ENCODE measurements at places on chromosomes 2 and 18.

- no peak for DNase-seq
Observed at GRCh38 chr18:904218-905090, at the start of gene ADCYAP1. Gene ADCYAP1, plus strand, starts transcription at chr18:904871. Its CDS starts 516 bp downstream, at chr18:905387.

DNA sequence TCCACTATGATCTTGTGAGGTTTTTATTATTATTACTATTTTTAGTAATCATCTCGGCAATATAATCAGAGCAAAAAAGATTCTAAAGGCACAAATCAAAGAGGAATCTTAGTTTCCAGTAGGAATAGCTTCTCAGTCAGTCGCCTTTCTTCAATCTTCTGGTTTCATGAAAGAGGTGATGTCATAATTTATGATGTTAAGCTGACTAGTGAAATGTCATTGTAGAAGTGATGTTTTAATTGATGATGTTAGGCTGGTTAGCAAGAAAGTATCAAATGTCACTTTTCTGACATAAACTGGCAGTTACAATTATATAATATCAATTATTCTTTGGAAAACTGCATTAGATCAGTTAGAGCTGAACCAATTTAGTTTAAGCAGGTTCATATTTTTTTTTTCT lies 476.7 kb upstream of the ETAA1 start:
- DNase-seq: no peak

- no peak for DNase-seq
Observed at GRCh38 chr2:234945339-234945873, 6.4 kb upstream of the SH3BP4 start.

DNA sequence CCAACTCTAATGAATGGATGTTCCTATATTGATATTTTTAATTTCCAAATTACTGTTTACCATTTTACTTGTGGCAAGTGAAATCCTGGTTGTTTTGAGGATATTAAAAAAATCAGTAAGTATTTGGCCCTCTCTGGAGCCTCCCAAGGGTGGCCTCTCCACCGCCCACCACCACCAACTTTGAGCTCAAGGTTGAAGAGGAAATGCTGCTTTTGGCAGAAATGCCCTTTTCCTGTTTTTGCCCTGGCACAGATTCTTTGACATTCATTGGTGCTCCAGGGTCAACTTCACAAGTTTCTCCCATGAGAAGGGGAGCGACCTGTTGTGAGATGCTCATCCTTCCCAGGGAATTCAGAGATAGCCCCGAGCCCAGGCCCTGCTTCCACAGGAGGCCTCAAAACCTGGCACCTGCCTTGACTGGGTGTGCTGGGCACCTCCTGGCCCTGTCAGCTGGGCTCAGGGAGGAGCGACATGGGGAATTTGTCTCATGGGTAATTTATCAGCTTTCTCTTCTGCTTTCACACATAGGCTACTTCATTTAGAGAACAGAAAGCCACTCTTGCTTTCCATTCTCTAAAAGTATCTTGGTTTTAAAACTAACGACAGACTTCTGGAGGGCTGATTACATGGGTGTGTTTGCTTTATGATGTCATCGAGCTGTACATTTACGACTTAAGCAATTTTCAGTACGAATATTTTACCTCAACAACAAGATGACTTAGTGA lies 6.9 kb downstream of the CD8A start:
- DNase-seq: no peak

DNA sequence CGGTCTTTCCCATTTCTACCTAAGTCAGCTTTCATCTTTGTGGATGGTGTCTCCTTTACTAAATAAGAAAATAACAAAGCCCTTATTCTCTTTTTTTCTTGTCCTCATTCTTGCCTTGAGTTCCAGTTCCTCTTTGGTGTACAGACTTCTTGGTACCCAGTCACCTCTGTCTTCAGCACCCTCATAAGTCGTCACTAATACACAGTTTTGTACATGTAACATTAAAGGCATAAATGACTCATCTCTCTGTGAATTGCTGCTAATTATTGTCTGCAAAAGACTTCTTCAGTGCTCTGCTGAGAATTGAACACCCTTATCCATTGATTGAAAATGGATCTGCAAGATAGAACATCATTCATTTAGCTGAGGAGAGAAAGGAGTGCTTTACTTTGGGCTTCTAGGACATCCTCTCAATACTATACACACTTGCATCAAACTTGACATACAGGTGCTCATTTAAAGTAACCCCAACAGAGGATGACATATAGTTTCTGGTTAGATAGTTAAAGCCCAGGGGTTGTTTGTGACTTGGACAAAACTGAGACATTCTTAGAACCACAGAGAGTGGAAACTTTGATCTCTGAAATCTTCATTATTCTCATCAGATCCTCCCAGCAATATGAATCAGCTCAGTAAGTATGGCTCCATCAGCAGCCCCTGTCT lies 97.0 kb downstream of the XRCC5 start:
- DNase-seq: no peak

DNA sequence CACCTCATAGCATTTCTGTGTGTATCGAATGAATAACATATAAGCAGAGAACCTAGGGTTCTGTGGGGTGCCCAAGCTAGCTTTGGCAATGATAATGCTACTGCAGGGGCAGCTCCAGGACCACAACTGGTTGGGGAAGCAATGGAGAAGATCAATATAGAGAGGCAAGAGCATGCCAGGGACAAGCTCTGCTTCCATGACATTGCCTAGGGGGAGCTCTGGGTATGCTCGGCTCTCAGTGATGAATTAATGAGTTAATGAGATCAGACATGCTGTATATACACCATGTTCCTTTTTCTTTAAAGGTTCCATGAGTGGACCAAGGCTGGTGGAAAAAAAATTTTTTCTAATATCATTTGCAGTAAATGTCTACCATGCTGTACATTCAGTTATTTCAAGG lies 618.4 kb downstream of the BCL11A start:
- DNase-seq: no peak

Data from NCI-H1436 treated with DMSO at 0.1 percent for 48 hours (cell line).